Tibial nerve (tissue), 4 donors: ENCODE measurements at places on chromosomes 4 and X.

DNA sequence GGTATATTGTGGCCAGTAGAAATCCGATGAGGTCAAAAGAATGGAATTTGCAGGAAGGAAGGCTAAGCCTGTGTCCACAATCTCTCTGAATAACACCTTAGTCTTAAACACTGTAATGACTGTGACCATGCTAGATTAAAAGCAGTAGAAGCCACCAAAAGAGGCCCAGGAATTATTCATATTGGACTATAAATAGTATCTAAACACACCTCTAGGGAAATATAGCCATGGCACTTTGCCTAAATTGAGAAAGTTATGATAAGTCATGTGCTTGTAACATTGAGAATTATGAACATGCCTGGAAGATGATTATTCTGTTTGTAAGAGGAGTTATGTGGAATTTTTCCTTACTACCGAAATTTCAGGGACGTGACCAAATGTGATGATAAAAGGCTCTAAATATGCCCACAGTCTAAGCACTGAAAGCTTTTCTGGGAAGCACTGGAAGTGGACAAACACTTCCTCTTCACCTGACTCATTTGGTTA, 298.5 kb downstream of the KCTD8 start:
- DNase-seq, result no peak

GRCh38 chrX:20362268-20363267, 95.9 kb upstream of the RPS6KA3 start:
- DNase-seq, result no peak

GRCh38 chr4:8504279-8505007, 63.9 kb downstream of the TRMT44 start:
- DNase-seq, result no peak

GRCh38 chrX:71144651-71145050, at the start of gene NLGN3:
TSS of gene NLGN3 (plus strand) at chrX:71144841. CDS start at chrX:71147750, 2,909 bp downstream.
- DNase-seq, result no peak

- DNase-seq, result peak; percentile 12
Observed at GRCh38 chr4:185004562-185005218, 13.6 kb upstream of the HELT start.

DNA sequence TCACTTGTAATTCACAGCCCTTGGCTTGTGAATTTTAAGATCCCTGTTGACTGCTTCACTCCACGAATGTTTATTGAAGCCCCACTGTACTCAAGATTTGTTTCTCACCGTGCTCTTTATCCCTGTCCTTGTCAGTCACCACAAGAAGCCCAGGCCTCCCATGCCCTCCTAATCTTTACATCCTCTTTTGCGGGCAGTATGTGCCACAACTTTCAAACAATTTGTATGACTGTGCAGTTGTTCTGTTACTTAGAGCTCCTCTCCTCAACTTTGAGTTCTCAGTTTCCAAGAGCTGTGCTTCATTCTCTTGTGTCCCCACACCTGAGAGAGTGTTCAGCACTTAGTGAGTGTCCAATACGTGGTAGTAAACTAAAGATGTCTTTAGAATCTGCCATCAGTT, 467.7 kb downstream of the NKX6-1 start:
- DNase-seq, result no peak

DNA sequence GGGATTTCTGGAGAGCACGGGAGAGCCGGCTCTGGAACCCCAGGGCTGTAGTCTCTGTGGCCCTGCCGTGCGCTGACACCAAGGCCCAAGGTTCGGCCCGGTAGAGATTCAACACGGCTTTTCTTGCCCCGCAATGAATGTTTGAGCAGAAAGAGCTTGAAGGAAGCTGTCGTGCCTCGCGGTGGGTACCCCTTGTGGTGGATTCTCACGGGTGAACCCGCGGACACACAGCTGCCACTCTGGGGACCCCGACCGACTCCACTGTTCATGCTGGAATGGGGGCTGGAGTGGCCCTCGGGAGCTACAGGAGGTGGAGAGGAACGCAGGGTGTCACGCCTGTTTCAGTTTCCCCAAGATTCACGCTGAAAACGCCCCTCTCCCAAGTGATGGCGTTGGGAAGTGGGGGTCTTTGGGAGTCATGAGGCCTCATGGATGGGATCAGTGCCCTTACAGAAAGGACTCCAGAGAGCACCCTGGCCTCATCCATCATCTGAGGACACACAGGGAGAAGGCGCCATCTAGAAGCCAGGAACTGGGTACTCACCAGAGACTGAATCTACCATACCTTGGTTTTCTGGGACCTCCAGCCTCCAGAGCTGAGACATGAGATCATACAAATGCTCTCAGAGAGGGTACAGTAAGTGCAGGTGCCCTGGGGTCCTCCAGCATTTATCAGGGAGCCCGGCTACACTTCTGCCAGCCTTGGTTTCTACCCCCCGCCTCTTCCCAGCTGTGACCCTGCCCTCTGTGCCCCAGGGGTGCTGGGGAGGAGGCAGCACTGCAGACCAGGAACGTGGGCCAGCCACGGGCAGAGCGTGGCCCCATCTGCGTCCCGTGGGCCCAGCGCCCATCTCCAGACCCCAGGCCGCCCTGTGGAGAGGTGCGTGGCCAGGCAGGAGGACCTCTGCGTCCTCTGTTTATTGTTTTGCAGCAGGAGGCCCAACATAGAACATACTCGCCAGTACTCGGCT, 6.4 kb downstream of the SLC25A6 start:
- DNase-seq, result no peak

- no peak for DNase-seq
Observed at GRCh38 chr4:155707251-155707650, 40.6 kb downstream of the GUCY1A1 start.

DNA sequence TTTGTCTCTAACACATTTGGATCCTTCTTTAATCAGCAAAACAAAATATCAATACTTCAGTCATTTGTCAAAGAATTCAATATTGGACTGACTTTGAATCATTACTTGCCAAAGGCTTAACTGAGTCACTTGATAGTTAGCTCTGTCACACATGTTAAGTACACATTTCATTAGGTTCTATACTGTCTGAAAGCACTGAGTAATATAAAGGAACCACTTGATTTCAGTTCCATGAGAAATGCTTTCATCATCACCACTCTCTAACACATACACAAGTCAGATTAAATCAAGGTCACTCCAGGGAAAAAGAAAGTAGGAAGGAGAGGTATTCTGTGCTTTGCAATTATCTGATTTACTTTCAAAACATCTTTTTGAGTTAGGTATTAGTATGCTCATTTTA, 1233.1 kb downstream of the C4orf33 start:
- no peak for DNase-seq

DNA sequence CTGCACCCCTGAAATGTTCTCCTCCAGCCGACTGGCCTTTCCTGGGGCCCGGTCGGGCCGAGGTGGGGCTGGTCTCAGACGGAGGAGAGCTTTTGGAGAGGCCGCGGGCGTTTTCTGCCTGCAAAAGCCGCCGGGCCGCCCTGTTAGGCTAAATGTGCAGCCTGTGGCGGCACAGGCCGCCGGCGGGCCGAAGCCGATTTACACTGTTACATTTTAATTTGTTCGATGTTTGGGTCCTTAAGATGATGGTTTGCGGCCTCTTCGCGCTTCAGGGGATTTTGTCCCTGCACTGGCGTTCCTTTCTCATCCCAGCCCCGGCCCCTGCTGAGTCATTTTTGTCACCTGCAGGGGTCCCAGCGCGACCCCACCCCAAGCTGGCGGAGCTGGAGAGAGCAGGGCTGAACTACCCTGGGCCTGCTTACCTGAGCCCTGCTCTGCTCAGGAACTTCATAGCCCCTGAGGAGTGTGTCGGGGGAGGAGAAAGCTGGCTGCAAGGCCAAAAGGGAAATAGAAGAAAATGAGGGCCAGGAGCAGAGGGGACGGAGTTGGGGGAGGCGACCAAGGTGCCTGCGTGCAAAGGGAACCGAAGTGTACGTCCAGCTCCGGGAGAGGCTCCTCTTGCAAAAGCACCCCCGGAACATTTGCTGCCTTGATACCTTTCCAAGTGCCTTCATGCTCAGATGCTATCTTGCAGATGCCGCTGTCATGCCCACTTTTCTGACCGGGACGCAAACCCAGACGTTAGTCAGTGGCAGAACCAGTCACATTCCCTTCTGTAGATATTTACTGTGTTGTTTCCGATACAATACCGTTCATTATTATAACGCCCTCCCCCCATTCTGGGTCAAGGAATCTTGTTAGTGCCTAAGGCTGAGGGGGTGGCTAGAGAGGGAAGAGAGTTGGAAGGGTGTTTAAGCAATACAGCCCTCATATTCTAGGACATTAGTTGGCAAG, 977 bp upstream of the RBBP7 start:
- peak; percentile 5 for DNase-seq

GRCh38 chr4:153089742-153090141, 114.5 kb upstream of the TRIM2 start:
- DNase-seq, result no peak

DNA sequence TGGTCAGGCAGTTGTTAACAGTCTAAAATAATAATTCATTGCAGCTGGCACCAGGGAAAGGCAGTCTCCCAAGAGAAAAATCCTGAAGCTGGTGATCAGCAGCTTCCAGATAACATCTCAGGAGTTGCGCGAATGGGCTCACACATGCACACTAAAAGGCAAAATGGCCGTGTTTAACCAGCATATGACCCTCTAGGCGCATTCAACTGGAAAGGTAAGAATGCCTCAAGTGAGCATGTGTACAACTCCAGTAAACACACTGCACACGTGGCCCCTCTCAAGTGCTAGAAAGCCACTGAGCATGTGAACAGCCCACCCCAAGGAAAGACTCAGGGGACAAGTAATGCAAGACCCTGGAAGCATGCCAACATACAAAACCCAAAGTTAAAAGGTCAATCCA, 33.1 kb downstream of the STPG2 start:
- no peak for DNase-seq

DNA sequence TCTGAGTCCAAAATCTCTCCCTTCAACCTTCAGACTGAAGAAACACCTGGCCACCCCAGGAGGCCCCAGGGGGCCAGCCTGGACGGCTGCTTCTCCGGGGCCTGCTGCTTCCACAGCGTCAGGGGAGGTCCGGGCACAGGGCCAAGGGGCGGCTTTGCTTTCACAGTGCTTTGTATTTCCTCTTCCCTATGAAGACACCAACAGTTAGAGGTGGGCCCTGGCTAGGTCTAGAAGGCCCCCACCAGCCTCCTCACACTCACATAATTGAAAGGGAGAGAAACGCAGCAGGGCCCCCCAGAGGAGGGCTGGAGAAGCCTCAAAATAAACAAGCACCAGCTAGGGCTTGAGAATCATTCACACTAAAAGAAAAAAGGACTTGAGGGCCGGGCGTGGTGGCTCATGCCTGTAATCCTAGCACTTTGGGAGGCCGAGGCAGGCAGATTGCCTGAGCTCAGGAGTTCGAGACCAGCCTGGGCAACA, 17.8 kb downstream of the SCD5 start:
- DNase-seq, result peak; percentile 83

DNA sequence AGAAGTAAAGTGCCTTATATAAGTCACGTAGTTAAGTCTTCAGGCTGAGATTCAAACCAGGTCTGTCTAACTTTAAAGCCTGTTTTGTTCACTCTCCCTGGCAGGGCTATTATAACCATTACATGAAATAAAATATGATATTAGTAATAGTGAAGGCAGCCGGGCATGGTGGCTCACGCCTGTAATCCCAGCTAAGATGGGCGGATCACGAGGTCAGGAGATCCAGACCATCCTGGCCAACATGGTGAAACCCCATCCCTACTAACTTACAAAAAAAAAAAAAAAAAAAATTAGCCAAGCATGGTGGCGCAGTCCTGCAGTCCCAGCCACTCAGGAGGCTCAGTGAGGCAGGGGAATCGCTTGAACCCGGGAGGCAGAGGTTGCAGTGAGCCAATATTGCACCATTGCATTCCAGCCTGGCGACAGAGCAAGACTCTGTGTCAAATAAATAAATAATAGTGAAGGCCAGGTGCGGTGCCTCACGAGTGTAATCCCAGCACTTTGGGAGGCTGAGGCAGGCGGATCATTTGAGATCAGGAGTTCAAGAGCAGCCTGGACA, 22.1 kb upstream of the SOWAHD start:
- no peak for DNase-seq

- no peak for DNase-seq
Observed at GRCh38 chr4:156295676-156296195, 342.1 kb upstream of the CTSO start.

DNA sequence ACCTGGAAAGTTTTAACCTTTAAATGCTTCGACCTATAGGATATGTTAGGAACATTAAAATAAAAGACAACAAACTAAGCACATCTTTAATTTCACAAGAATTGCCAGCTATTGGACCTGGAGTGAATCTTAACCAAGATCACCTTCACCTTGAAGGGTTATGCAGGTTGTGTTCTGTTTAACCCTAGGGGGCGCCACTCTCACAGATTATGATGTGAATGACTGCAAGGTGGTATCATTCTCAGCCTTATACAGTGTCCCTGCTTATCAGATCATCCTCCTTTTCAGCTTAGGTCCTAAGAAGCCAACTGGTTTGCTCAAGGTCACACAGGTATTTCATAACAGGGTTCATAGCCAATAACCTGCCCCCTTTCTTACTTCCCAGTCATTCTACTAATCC, 23.5 kb downstream of the INTS6L start:
- DNase-seq, result no peak

DNA sequence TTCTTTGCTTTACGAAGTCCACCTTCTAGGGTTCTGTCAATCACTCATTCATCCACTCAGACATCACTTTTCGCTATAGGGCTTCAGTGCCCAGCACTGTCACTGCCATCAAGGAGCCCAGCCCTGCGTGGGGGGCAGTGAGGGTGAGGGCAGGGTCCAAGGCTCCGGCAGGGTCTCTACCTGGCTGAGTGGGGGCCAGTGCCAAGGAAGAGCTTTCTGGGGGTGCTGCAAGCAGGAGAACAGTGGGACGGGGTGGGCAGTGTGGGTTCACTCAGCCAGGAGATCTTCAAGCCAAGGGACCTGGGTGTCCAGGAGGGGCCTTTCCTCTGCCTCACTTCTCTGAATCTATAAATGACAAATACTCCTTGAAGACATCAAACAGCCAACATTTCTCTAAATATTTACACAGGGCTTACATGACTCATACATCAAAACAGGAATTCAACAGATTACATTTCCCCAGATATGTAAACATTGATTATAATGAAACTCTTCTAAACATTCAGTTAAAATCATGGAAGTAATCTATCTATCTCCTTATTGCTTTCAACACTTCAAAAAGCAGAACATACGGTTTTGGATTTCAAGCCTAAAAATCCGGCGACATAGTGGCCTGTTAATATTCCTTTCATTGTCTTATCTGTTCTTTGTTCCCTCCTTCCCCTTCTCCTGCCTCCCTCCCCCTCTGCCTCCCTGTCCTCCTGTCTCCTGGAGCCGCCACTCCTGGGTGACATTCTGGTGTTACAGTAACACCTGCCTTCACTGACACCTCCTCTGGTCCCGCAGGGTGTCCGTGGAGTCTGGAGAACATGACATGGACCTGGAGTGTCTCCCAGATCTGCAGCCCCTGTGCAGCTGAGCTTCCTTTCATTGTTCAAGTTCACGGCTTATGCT, 94.4 kb upstream of the ADRA2C start:
- DNase-seq, result no peak
